ENCODE measurements at places on chromosomes 7 and 10.

GRCh38 chr7:151451626-151452571 lies 12.0 kb upstream of the CRYGN start:
- DNase-seq: no peak

DNA sequence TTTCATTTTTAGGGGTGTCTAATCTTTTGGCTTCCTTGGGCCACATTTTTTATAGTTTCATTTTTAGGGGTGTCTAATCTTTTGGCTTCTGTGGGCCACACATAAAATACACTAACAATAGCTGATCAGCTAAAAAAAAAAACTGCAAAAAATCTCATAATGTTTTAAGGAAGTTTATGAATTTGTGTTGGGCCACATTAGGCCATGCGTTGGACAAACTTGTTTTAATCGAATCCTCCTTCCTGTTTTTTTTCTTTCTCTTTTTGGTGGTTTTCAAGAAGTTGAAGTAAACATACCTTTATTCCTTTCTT lies 37.4 kb downstream of the ZNRF2 start:
- DNase-seq: no peak

DNA sequence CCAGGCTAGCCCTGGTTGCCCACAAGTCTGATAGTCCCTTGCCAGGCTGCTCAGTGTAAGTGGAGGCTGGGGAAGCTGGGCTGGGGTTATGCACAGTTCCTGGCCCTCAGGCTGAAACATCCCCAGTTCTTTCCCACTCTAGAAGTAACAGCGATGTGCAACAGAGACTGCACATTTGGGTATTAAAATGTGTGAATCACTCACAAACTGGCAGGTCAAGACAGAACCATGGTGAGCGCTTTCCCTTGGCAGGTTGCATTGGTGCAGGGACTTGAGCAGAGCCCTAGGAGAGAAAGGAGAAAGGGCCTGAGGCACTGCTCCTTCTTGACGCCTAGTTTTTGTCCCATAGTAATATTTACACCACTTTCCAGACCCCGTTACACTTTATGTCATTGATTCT lies 56.1 kb upstream of the SLC35B4 start:
- no peak for DNase-seq

- no peak for DNase-seq
Measured at GRCh38 chr10:34181553-34182300, 633.4 kb downstream of the PARD3 start.

DNA sequence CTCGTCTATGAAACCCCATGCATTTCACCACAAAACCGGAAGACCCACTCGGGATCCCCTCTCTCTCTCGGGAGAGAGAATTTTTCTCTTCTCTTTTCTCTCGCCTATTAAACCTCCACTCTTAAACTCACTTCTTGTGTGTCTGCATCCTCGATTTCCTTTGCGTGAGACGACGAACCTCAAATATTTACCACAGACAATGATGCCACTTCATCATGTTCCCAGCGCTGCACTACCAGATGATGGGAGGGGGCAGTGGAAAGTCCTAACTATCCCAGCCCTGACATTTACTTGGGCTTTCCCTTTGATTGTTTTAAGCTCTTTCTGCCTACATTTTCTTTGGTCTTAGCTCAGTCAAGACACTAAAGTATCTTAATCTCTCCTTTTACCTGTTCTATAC lies 906.7 kb downstream of the GRID1 start:
- DNase-seq: no peak

DNA sequence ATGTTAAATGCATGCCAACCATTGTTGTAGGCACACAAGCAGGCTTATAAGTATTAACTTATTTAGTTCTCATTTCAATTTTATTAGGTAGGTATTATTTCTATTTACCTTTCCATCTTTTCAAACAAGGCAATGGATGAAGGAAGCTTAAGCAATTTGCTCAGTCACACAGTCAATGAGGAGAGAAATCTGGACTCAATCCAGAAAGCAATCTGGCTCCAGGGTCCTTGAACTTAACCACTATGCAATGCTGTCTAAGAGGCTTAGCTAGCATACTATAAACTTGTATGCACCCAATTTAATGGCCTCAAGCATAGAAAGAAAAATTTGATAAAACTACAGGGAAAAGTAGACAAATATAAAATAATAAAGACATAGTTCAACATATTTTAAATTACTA lies 88.6 kb downstream of the VWDE start:
- DNase-seq: no peak

DNA sequence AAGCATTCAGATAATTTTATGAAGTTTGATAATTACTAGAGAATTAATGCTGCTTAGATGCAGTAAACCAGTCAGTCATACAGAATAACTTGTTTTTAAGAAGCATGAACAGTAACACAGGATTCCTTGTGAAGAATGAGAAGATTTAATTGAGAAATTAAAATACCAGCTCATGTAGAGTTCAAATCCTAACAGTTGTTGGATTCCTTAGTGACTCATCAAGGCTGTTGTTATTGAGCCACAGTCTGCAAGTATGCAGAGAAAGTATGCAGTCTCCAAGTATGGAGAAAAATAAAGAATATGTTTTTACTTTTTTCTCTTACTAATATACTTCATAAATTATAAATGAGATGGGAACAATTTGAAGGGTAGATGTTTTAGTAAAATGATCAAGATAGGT lies 30.2 kb upstream of the CYP26C1 start:
- no peak for DNase-seq

DNA sequence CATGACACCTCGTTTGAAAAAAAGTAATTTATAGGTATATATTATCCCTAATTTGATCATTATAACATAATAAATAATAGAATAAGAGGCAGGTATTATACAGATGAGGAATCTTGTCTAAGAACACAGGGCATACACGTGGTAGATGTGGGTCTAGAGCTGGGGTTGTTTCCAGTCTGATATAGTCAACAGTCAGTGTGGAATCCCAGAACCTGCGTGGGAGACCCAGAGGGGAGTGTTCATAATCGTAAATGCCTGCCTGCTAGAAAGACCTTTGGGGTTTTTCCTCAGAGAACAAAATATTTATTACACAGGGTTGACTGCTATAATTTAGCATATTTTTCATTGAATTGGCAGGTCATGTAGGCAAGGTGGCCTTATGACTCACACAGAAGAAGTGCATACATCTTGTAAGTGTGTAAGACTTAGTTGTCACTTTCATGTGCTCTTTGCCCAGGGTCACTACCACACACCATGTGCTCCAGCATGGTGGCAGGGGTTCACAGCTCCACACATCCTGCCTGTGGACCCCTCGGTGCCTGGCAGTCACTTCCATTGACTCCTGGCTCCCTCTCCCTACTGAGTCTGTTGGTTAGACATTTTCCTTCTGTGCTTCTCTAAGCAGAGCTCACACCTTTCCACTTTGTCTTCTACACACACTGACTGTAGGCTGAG lies 94.9 kb upstream of the IKZF1 start:
- DNase-seq: no peak

DNA sequence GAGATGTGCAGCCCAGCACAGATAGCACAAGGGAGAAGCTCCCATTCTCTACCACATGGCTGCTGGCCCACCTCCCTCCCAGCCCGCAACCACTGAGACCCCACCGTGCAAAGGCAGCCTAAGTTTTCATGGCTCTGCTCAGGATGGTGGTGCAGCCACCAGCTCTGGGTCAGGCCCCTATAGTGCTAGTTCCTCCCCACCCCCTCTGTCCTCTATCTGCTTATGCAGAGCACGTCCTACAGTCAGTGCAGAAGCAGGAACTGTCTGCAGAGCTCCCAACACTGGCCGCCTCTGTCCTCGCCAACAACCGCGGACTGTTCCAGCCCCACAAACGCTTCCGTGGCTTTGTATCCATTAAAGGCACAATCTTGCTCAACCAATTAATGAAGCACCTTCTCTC lies 278.9 kb downstream of the GRID1 start:
- no peak for DNase-seq

DNA sequence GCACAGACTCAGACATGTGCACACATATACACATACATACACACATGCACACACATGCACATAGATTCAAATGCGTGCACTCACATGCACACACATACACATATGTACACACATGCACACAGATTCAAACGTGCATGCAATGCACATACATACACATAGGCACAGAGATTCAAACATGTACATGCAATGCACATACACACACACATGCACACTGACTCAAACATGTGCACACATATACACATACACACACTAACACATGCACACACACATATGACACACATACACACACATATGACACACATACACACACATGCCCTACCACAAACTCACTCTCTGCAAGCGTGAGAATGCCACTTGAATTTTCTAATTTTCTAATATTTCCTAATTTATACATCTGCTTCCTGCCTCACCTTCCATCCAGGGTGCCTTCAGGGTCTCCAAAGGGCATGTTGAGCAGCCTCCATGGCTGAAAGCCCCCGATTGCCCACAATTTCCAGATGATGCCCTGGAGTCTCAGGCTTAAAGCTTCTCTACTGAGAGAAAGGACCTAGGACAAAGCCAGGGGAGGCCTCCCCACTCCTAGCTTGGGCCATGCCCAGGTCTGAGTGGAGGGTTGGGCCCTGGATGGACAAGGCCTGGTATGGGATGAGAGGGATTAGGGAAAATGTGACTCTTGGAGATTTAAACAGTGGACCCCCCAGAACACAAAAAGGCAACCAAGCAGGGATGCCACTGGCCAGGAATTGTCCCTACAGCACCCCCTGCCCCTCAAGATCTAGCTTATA lies 487.1 kb downstream of the TCERG1L start:
- DNase-seq: no peak

GRCh38 chr7:32868116-32868515 lies 23.4 kb downstream of the KBTBD2 start:
- DNase-seq: no peak

DNA sequence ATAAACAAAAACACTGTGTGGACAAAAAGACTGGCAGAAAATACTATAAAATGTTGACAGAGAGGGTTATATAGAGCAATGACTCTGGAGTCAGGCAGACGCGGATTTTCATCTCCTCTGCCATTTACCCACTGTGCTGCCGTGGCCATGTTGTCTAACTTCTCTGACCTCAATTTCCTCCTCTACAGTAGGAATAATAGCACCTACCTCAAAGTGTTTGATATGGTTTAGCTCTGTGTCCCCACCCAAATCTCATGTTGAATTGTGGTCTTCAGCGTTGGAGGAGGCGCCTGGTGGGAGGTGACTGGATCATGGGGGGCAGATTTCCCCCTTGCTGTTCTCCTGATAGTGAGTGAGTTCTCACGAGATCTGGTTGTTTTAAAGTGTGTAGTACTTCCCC lies 78.2 kb upstream of the CALN1 start:
- DNase-seq: no peak

GRCh38 chr10:95400787-95401186 lies 110.0 kb upstream of the PDLIM1 start:
- DNase-seq: no peak

DNA sequence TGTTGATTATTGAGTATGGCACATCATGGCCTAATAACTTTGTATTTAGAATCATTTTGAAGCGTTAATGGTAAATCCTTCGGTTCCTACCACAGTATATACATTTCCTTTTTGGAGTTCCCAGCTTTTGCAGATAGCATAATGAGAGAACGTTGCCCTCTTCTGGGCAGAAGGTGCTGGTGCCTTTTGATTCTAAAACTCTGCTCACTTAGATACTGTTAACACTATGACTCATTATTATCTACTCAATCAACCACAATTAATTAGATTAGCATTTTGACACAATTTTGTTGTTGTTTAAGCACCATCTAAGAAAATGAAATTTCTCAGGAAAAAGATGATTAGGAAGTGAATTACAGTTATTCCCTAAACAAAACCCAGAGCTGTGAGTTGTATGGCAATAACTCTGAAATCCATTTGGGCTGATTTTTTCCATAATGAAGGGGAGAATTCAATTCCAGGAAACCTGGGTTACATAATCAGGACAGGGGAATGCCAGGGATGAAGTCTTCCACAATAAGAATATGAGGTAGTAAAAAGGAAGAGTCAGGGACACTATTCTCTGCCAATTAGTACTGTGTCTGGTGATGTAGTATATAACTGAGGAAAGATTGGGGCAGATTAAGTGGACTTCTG lies 11.5 kb upstream of the DLD start:
- peak; percentile 78 for DNase-seq

- no peak for DNase-seq
Measured at GRCh38 chr10:76111986-76112825, 680.8 kb downstream of the LRMDA start.

DNA sequence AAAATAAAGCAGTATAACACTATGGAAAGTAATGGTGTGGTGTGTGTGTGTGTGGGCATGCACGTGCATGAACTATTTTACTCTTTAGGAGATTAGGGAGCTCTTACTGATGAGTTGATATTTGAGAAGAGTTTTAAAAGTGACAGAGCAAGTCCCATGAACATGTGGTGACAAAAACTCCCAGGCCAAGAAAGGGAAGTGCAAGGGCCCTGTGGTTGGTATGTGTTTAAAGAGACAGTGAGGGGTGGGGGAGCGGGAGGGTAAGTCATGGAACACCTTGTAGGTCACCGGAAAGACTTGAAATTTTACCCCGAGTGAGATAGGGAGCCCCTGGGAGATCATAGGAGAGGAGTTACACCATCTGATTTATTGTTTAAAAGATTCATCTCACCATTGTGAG lies 63.3 kb downstream of the AKR1B1 start:
- DNase-seq: no peak

GRCh38 chr7:78535655-78536054 lies 737.1 kb downstream of the PHTF2 start:
- no peak for DNase-seq

DNA sequence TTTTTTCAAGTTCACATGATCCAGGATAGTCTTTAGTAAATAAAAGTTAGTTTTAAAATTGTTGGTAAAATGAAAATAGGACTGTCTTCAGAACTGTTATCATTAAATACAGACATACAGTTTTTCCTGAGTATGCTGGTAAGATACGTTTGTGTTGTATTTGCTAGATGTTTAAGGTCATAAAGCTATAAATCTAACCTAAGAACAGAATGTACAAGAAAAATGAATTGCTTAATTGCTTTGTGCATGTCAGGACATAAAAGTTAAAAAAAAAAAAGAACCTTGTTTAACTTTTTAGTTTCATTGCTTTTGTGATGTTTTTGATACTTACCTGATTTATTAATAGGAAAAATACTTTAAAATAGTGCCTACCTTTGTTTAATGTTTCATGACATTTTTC lies 29.2 kb upstream of the CLDN4 start:
- no peak for DNase-seq

DNA sequence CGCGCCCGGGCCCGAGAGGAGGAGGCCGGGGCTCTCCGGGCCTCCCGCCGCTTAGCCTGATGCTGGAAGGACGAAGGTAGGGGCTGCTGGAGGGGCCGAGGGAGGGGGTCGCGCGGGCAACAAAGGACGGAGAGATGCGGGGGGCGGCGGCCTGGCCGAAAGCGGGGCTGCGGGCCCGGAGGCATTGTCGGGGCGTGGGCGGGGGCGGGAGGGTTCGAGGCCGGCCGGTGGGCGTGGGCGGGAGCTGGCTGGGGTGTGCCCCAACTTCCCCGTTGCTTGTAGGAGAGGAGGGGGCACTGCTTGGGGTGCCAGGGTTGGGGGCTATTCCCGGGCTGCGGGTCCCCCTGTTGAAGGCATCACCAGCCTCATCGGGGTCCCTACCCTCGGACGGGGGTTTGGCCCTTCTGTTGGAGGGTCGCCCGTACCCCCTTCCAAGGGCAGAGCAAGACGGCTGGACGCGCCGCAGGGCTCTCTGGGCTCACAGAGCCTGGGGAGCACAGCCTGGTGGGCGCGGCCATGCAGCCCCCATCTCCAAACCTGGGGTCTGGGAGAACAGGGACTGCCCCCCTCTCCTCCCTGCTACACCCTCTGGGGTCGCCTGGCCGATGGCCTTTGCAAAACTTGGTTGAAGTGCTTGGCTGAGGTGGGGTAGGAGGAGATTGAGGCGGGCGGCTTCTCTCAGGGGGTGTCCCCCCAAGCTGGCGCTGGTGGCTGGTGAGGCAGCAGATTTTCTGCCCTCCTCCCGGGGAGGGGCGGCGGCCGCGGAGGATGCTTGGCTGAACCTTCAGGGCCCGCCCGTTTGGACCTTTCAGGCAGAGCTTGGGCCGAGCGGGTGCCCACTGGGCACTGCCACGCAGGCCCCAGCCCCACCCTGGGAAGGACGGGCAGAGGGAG lies 699 bp downstream of the CLIP2 start:
- no peak for DNase-seq
